Karpas-422 (cell line): ENCODE measurements at places on chromosomes 1 and 21. TPM values are rescaled to one million over a fixed set of nuclear protein-coding genes. Genes with fewer than 3 reads are reported as not detected.

Gene LCE2B
- total RNA-seq: not detected in 2 replicates

Gene TNFRSF18
- total RNA-seq: 0.30 and 0.90 TPM in 2 replicates

Gene CFH
- not detected in 2 replicates for total RNA-seq

Gene GPR153
- 3.4 and 3.9 TPM in 2 replicates for total RNA-seq

Gene TARS2
- total RNA-seq: 38.3 and 77.2 TPM in 2 replicates

Gene CR1L
- not detected in 2 replicates for total RNA-seq

Gene MFN2
- total RNA-seq: 26.9 and 34.1 TPM in 2 replicates

Gene ERICH3
- total RNA-seq: 0.04 TPM in 1 of 2 replicates, not detected in the other

Gene TRIM62
- 9.1 and 18.7 TPM in 2 replicates for total RNA-seq

Gene S100A7
- not detected in 2 replicates for total RNA-seq

Gene C1orf116
- total RNA-seq: not detected in 2 replicates

Gene DMRTA2
- 0.04 TPM in 1 of 2 replicates, not detected in the other for total RNA-seq

Gene GPR25
- total RNA-seq: not detected in 2 replicates

Gene SHE
- total RNA-seq: not detected in 2 replicates

- no peak for DNase-seq
Measured at GRCh38 chr1:14598007-14598497, 433 bp upstream of the KAZN start.

DNA sequence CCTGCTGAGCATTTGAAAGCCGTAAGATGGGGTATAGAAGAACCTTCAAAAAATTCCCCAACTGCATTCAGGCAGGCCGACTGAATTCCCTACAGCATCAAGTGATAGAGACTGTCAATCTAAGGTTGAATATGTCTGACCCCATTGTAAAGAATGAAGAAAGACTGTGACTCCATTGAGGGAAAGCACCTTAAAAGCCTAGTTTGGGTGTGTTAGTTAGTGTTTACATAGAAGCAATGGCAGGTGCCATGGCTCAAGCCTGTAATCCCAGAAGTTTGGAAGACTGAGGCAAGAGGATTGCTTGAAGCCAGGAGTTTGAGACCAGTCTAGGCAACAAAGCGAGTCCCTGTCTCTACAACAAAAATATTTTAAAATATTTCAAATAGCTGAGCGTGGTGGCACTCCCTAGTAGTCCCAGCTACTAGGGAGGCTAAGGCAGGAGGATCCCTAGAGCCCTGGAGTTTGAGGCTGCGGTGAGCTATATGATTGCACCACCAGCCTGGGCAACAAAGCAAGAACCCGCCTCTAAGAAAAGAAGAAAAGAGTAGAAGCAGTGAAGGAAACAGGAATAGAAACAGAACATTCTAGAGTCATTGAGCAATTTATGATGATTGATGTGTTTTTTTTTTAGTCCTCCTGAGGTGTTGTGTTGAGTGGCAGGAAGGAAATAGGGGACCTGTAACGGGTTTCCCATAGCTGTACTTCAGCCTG lies 15.4 kb downstream of the POLR3GL start:
- DNase-seq: peak; percentile 82

GRCh38 chr1:10507111-10507879 lies 32.5 kb downstream of the PEX14 start:
- peak; percentile 84 for DNase-seq

GRCh38 chr21:44681861-44682579 lies at the start of gene KRTAP12-1:
KRTAP12-1 (minus strand) TSS chr21:44682163; CDS start chr21:44682123, 40 bp downstream.
- DNase-seq: no peak

- DNase-seq: no peak
Measured at GRCh38 chr1:209458921-209459320, 124.6 kb upstream of the CAMK1G start.

GRCh38 chr1:198655459-198656121 lies 16.8 kb downstream of the PTPRC start:
- DNase-seq: peak; percentile 61

- no peak for DNase-seq
Measured at GRCh38 chr1:94675373-94675772, 133.8 kb upstream of the F3 start.

DNA sequence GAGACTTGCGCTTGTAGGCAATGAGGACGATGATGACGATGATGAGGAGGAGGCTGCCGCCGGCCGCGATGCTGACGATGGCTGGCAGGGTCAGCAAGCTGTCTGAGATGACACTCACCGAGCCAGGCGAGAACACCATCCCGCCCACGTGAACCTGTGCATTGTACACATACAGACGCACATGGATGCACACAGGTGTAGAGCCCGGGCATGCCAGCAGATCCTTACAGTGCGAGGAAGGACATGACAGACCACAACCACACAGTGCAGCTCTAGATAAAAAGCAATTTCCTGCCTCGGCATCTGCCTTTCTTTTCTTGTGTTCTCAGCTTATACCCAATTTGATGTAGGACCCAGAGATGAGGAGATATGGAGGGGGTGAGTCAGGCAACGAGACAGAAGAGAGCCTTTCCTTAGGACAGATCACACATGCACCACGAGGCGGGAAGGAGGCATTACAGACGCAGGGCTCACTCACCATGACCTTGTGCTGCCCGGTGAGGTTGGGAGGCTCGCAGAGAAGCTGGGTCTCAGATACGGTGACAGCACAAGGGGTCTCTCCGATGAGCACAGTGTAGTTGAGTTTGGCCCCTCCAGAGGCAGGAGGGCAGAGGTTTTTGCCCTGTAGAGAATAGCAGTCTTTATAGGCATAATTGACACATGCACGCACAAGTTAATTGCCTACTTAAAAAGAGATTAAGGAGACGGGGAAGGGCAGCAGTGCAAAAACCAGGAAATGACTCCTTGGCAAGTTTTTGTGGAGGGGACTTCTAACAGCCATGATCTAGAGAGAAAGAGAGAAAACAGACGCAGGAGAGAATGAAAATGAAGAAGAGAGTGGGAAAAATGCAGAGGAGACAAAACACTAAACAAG lies 133.9 kb upstream of the CD34 start:
- DNase-seq: no peak

GRCh38 chr1:219092206-219092605 lies 81.5 kb upstream of the LYPLAL1 start:
- no peak for DNase-seq

- DNase-seq: no peak
Measured at GRCh38 chr1:57300186-57300585, 123.7 kb downstream of the DAB1 start.

DNA sequence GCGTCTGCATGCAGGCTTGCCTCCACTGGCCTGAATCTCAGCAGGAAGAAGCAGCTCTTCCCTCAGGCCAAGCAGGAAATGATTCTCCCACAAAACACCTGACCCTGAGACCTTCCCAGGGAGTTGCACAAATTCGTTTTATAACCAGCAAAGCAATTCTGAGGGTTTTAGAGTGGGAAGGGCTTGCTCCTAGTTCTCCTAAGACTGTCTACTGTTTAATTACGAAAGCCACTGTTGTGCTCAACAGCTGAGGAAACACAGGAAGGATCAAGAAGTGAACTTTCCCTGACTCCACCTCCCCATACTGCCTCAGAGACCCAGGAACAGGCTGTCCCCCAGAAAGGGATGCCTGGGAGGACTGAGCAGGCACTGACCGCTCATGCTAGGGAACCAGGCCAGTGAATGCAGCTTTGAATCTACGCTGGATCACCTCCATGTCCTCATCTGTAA lies 37.0 kb upstream of the PUM1 start:
- DNase-seq: no peak

DNA sequence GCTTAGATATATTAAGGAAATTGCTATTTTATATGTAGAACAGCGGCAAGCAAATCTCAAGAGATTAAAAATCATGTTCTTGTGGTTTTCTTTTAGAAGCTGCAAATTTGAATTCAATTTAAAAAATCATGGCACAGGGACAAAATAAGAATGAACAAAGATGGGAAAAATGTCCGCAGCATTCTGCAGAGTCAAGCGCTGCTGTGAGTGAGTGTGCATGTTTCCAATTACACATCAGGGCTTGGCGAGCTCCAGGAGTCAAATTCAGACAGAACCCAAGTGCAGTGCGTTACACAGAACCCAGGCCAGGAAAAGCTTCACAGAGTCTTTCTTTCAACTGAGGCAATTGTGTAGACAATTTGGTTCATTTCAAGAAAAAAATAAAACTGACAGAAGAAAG lies 33.3 kb upstream of the ERG start:
- DNase-seq: no peak

GRCh38 chr1:99240621-99241020 lies 23.7 kb upstream of the PLPPR4 start:
- DNase-seq: no peak

GRCh38 chr1:31951276-31951675 lies 13.1 kb upstream of the PTP4A2 start:
- peak; percentile 19 for DNase-seq

GRCh38 chr21:35204850-35205541 lies 155.9 kb upstream of the RUNX1 start:
- peak; percentile 54 for DNase-seq

DNA sequence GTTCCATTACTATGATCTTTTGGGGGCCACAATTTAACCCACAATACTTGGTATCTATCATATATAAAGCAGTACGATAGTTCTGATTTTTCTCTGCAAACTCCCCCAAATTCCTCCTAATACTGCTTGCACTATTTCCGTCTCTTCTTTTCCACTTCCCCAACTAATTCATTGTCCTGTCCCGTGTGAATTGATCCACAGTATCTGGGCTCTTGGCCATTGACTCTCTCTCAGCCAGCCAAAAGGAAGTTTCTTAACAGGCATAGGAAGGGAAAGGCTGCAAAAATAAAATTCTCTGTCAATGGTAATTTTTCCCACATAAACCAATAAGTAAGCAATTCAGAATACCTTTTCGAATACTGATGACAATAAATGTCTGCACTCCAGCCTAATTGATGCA lies 91.7 kb upstream of the DSCAM start:
- no peak for DNase-seq

- DNase-seq: no peak
Measured at GRCh38 chr1:1359664-1360468, 1.5 kb upstream of the MXRA8 start.

DNA sequence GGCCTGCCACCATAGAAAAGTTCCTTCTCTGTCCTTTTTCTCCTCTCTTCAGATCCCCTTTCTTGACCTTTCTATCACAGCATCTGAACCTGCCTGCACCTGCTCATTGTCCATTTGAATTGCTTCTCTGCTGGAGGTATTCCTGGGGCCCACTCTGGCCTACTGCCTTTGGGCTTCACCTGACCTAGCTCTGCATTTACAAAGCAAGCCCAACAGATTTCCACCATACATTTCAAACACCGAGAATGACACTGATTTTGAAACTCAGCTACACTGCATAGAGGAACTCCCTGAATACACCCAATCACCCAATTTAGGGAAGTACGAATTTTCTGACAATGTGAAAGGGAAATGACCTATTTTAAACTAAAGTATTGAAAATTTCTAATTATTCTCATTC lies 284.5 kb upstream of the USP25 start:
- no peak for DNase-seq

DNA sequence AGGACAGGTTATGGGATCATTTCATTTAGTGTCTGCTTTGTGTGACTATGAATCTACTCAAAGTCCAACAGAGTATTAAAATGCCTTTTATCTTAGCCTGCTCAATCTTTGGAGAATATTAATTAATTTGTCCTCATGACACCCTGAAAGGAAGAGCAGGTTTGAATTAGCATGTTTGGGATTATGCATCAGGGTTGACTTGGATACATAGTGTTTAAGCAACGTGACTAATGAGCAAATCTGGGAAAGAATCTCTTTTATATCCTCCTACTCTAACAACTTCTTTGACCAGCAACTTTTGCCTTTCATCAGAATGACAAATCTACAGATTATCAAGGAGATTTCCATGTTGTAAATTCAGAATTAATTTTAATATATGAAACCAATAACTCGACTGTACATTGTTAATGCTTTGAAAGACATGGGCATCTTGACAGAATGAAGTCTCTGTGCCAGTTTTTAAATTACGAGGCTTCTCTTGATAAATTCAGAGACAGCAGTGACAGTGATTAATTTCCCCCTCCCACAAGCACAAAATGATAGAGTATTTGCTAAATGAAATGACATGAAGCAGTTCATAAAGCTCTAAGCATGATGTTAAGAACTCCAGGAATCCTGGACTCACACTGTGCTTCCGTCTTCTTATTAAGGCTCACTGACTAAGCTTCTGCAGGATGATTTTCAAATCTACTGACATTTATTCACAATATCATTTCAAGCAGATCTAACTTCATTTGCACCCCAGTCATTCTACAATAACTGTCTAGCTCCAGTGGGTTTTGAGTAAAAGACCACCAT lies 156.5 kb downstream of the PCNX2 start:
- no peak for DNase-seq

- DNase-seq: no peak
Measured at GRCh38 chr1:53107570-53108322, 34.7 kb downstream of the SLC1A7 start.

GRCh38 chr1:40939320-40940059 lies 40.0 kb upstream of the CTPS1 start:
- DNase-seq: no peak

GRCh38 chr1:225770561-225771248 lies 6.9 kb upstream of the SRP9 start:
- DNase-seq: no peak

- no peak for DNase-seq
Measured at GRCh38 chr1:44524655-44525500, 119.8 kb downstream of the RNF220 start.

DNA sequence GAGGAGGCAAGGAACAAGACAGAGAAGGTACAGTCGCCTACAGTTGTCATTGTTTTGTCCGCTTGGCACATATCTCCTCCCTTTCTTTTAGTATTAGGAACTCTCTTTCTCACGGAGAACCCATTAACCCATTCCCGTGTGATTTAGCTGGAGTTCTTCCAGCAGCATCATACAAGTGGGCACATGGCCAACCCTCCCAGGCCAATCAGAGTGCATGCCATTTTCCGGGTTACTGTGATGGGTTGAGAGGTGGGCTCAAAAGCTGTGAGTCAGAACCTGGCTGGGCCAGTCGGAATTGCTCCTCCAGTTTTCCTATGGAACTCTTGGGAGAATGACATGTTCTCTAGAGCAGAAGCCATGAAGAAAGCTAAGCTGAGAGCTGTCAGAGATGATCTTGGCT lies 83.1 kb upstream of the SOD1 start:
- no peak for DNase-seq

GRCh38 chr1:230456478-230456877 lies 30.3 kb upstream of the PGBD5 start:
- no peak for DNase-seq

DNA sequence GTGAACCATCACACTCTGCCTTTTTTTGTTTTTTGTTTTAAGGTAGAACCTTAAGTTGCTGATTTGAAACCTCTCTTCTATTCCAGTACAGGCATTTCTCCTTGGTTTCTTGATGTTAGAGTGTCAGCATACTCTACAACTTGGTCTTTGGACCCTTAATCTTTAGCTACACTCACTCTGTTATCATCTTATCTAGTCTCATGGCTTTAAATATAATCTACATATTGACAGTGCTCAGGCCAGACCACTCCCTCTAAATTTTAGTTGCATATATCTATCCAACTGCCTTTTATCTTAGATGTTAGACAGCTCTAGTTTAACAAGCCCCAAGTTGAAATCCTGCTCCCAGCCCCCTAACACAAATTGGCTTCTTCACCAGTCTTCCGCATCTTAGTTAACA lies 22.1 kb downstream of the NME7 start:
- no peak for DNase-seq
